Anterior cingulate cortex (tissue), 58 donors: ENCODE measurements at places on chromosomes 3 and 15.

GRCh38 chr3:147387291-147387884 lies 19.0 kb downstream of the ZIC4 start:
- no peak for DNase-seq

GRCh38 chr3:113245761-113246161 lies 34.4 kb downstream of the BOC start:
- no peak for DNase-seq

DNA sequence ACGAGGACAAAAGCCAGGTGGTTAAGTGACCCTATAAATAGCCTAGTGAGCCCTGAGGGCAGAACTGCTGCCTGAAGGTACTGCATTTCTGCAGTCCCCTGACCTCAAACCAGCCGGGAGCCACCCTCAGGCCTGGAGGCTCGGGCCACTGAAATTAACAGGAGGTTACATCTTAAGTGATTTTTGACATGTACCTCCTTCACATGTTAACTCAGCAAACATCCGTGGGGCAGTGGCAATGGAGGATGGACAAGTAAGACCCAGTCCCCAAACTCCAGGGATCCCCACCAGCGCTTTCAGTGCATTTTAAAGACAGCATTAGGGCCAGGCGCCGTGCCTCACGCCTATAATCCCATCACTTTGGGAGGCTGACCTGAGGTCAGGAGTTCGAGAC lies 26.2 kb downstream of the PSTPIP1 start:
- DNase-seq, result no peak

- no peak for DNase-seq
Measured at GRCh38 chr15:58136731-58137130, 1.4 kb upstream of the AQP9 start.

- DNase-seq, result no peak
Measured at GRCh38 chr15:81362790-81363189, 11.2 kb downstream of the TMC3 start.

- no peak for DNase-seq
Measured at GRCh38 chr3:15636028-15636709, 34.6 kb downstream of the BTD start.

DNA sequence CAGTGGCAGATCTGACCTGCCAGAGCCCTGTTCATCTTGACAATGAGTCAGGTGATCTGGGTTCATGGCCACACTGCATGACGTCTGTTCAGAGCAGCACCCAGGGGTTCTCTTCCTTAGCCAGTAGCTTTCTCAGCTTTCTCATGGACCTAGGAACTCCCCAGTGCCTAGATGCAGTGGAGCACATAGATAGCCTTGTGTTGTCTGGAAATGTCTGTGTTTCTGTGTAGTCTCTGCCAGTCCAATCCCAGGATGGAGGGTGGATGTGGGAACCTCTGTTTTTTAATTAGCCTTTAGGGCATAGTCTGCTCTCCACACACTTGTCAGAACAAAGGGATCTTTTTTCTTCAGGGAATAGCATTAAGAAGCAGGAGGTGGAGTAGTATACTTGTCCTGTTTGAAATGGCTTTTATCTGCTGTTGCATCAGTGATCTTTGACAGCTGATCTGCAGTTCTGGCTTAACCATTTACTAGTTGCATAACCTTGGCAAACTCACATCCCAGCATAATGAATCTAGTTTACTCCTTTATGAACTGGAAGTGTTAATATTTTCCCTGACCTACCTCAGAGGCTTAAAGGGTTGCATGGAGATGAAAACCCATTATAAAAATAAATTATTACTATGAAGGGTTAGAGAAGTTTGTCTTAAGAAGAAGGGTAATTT lies 16.1 kb upstream of the CACNA1D start:
- no peak for DNase-seq

DNA sequence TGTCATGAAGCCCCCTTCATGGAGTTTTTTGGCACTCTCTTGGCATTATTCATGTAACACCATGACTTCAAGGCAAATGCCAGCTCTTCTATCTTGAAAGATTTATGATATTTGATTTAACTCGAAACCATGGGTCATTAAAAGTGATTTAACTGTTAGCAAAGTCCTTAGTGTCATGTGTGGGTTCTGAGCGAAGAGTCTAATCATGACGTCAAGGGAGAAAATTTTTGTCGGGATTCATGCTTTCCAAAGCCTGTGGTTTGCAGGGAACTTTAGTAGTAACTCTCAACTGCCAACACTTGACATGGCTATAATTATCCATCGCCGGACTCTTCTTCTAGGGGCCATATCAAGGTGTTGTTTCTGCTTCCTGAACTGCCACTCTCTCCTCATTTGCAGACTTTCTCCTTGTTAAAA lies 11.5 kb downstream of the GXYLT2 start:
- DNase-seq, result no peak
